ENCODE measurements at places on chromosomes 1 and 21.
A peak's percentile ranks its signal among the peaks of the same experiment; 100 is the strongest.

- no peak for DNase-seq
Measured at GRCh38 chr1:212450331-212450881, 17.7 kb downstream of the NENF start.

DNA sequence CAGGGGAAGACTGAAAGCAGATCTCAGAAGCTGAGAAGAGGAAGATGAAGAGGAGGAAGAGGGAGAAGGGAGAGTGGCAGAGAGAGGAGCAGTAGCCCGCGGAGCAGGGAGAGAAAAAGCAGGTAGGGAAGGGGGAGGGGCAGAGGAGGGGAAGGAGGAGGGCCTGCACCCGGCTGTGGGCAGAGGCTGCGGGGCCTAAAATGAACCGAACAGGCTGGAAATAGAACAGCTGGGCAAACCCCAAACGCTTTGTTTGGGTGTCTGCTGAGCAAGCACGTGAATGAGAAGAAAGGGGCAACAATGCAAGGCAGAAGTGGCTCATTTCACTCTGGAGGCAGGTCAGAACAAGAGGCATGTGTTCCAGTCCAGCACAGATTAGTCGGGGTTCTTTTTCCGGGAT lies 33.5 kb downstream of the KCNC4 start:
- DNase-seq: no peak

DNA sequence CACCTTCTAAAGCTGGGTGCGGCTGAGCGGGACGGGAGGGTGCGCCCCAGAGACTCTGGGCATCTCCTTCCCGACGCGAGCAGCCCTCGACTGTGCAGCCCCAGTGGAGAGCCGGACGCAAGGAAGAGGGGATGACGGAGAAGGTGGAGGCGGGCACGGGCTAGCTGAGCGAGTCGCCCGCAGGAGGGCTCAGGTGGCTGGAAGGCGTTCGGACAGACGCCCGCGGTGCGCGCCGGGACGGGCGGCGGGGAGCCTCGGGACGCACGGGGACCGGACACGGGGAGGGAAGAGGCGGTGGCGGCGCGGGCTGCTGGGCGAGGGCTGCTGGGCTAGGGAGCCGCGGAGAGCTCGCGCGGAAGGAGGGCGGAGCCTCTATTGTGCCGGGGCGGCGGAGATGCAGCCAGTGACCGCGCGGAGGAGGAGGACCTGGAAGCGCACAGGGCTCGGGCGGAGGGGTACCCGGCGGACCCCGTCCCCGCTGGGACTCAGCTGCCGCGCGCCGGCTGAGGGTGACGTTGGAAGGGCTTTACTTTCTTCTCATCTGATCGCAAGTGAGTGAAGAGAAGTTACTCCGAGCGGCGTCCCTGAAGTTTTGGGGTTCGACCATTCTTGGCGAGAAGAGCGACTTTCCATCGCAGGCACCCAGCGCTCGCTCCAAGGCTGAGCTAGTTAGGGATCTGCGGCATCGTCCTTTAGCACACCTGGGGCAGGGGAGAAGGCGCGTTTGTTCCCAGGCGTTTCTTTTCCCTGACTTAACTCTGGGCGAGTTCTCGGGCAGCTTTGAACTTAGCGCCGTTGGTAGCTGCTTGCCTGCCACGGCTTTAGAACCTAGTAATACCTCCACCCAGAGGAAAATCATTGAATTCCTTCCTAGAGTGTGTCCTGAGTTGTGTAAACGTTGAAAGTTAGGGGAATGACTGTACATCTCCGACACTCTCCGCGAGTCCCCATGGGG lies at the start of gene OLFML2B:
Gene OLFML2B, minus strand, starts transcription at position 323 of the 955 bp plus-strand sequence. CDS start 439 bp downstream, outside the sequence.
- peak; percentile 56 for DNase-seq

GRCh38 chr21:9008636-9009035 lies 1512.7 kb upstream of the TPTE start:
- DNase-seq: no peak

DNA sequence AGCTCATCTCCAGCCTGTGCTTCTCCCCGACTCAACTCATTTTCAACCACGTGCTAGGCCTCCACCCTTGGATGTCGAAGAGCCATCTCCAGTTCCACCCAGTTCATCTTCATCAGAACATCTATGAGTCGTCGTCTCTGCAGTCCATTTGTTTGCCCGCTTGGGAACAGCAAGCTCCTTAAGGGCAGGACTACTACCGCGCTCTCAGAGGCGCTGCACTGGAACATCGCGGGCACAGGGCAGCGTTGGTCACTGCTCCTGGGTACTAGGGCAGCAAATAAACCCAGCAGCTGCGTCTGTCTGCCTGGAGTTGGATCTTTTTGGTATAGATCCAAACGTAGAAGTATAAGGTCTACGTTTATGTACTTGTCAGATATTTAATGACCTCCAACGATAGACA lies 478 bp upstream of the PRDM2 start:
- no peak for DNase-seq

- no peak for DNase-seq
Measured at GRCh38 chr1:67803380-67804279, 29.6 kb downstream of the GNG12 start.

- no peak for DNase-seq
Measured at GRCh38 chr1:234969581-234970400, 158.8 kb downstream of the TOMM20 start.

GRCh38 chr1:48246727-48247126 lies 24.2 kb downstream of the SLC5A9 start:
- peak; percentile 14 for DNase-seq

GRCh38 chr1:117017648-117018047 lies 16.1 kb downstream of the CD101 start:
- DNase-seq: no peak

- no peak for DNase-seq
Measured at GRCh38 chr1:216034506-216034905, 388.7 kb downstream of the USH2A start.

DNA sequence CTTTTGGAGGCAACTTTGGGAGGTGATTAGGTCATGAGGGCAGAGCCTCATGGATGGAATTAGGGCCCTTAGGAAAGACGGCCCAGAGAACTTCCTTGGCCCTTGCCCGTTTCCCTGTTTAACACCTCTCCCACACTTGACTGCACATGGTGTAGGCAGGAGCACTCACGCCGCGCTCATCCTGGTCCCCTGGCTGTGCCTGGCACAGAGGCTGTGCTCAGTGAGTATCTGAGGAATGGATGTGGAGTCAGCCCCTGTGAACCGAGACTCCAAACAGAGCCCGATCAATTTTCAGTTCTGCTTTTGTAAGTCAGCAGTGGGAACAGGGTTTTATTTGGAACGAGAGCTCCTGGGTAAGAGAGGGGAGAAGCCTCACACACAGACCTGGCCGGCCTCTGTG lies 29.8 kb upstream of the ETV3 start:
- DNase-seq: no peak

DNA sequence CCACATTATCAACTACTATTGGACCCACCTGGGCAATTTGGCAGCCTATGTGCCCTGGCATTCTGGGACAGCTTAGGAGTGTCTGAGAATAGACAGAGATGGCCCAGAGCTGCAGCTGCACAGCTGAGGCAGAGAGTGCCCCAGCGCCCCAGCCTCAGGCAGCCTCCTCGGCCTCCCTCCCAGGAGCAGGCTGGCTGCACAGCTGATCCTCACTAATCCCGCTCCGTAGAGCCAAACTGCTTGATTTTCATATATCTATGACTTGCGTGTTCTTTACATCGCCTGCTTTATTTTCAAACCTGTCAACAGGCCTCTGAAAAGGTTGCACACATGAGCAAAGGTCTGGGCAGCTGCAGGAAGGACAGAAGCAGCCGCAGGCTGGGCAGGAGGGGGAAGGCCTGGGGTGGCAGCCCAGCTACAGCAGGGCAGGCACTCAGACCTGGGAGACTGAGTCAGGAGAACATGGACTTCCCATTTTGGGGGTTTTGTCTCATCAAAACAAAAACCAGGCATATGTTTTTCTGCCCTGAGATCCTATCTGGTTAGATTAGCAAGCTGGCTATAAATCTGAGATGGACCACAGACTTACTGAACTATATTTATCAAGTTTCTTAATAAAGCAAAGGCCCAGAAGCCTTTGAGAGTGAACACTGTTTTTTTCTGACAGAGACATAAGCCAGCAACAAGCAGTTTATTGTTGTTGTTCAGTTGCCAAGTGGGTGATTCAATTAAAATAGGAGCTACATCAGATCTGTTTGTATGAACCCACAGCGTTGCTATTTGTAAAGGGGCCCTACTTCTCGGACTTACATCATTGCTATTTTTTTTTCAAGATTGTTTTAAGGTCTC lies 301.8 kb upstream of the DUSP10 start:
- no peak for DNase-seq

- no peak for DNase-seq
Measured at GRCh38 chr21:23475281-23476219, 2131.7 kb downstream of the MRPL39 start.

DNA sequence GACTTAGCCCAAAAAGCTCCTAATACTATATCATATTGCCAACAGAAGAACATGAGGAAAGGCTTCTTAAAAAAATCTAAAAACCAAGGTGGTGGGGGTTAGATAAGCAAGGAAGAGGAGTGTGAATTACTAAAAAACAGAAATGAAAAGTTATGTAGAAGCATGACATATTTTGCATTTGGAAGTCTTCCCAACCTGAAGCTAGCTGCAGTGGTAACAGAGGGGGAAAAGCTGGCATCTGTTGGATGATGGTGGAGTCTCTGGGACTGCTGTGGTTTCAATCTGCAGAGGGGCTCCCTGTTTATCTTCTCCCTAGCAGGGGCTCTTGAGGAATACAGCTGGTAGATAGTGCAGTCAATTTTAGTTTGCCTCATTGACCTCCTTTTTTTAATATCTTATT lies 249.2 kb upstream of the KIAA0040 start:
- no peak for DNase-seq

- no peak for DNase-seq
Measured at GRCh38 chr1:221187174-221187573, 307.9 kb downstream of the HLX start.

GRCh38 chr21:44513389-44514217 lies 26.4 kb downstream of the KRTAP10-1 start:
- no peak for DNase-seq

Data from AML-193 (cell line).